Peyer's patch (tissue), 4 donors: ENCODE measurements at places on chromosomes 1 and 21.

DNA sequence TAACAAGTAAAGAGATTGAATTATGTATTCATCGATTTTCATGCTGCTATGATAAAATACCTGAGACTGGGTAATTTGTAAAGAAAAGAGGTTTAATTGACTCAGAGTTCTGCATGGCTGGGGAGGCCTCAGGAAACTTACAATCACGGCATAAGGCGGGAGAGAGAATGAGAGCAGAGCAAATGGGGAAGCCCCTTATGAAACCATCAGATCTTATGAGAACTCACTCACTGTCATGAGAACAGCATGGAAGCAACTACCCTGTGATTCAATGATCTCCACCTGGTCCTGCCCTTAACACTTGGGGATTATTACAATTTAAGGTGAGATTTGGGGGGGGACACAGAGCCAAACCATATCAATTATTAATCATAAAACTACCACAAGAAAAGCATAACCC, 3.3 kb upstream of the GBP3 start:
- DNase-seq, result no peak

DNA sequence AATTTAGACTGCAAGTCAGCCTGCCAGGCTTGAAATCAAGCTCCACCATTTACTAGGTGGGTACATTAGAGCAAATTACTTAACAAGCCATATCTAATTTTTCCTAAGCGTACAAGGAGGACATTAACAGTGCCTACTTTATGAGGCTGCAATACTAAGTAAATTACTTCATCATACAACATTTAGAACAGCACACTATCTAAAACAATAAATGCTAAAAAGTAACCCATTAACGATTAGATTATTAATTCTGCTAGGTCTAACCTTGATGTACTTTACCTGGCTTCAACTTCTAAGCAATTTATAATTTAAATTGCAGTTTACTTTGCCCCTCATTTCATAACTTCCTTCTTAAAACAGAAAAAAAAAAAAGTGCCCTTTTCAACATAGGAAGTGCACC, 1155.6 kb upstream of the NCAM2 start:
- no peak for DNase-seq

- DNase-seq, result no peak
Observed at GRCh38 chr1:39571178-39571483, 5.5 kb downstream of the PABPC4 start.

DNA sequence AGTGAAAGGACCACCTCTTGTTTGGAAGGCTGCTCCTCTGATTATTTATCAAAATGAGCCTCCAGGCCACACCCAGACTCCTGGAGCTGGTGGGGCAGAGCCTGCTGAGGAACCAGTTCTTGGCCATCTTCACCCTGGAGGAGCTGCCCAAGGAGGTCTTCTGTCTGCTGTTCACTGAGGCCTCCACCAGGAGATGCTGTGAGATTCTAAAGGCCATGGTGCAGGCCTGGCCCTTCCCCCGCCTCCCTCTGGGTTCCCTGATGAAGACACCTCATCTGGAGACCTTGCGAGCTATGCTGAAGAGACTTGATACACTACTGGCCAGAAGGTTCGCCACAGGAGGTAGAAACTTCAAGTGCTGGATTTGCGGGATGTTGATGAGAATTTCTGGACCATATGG, 61.7 kb upstream of the GJA8 start:
- no peak for DNase-seq

GRCh38 chr1:228717081-228717480, 18.2 kb upstream of the RHOU start:
- DNase-seq, result no peak

DNA sequence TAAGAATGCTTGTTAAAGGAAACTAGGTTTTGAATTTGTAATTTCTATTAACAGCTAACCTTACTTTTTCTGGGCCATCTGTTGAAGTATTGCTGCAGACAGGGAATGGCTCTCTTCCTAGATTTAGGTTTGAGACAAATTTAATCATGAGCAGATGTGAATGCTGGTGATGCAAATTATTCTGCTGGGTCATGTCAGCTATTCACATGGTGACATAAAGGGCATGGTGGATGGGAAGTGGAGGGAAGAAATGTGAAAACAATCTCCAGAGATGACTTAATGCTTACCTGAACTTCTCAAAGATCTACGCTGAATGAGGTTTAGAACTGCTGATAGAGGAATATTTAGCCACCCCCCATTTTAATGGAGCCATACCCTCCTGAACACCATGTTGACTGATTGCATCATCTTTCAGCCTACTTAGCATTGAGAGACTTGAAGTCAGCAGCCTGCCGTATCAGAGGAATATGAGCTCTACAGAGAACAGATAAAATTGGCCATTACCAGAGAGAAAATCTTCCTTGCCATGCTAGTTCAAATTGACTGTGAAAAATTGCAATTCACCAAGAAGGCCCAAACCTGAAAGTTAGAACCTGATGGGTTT, 138.8 kb downstream of the HHAT start:
- DNase-seq, result no peak

DNA sequence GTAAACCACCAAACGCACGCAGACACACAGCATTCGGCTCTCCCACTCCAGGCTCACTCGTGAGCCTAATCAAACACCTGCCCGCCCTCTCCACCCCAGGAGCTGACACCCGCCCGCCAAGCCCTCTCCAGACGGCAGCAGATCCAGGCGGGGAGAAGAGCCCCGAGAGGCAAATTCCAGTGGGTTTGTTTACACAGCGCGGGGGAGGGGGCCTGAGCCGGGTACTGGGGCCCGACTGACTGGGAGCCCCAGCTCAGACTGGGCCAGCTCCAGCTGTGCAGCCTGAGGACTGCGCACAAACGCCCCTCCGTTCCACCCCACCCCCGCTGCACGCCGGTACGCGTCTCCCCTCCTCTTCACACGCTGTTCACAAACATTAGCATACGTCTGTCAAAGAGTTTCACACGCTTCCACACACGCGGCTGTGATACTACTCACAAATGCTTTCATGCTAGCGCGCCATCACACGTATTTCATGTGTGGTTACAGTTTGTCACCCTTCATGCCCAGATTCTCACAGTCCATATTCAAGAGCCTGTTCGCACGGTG, 1.0 kb upstream of the EFNA1 start:
- DNase-seq, result peak; percentile 80

DNA sequence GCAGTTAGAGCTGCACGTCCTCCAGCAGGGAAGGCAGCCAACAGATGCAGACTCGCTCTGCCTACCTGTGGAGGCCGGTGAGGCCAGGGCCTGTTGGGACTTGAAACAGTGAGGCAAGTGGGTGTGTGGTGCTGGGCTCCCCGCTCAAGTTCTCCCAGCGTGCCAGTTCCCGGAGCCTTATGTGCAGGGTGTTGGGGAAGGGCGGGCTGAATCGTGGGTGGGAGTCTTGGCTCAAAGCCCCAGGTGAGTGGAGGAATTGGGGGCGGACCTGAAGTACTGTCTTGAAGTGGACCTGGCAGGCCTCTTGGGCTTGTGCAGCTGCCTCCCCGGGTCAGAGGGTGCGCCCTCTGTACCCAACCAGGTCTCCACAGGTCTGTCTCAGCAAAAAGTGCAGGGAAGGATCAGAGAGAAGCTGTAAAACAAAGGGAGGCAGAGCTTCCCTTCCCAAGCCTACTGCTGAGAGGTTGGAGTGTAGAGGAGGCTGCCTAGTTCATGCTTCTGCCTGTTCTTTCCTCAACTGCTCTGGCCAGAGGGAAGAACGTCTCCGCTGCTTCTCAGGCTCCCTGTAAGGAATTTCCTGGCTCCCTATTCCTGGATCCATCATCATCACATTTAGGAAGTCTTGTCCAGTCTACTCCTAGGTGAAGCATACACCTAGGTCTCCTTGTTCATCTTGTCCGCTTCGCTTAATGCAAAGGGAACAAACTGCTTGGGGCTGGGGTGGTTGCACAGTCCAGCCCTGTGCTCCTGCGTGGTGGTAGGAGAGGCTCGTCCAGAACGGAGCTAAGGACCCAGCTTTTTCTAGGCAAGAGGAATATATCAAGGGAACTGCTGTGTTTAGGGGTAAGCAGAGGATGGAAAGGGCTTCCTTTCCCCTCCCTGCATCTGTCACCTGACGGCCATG, 14.9 kb downstream of the UTP11 start:
- no peak for DNase-seq

GRCh38 chr1:201329286-201329685, 46.0 kb downstream of the PKP1 start:
- peak; percentile 32 for DNase-seq

- DNase-seq, result no peak
Observed at GRCh38 chr1:25566730-25567341, 23.4 kb downstream of the LDLRAP1 start.

DNA sequence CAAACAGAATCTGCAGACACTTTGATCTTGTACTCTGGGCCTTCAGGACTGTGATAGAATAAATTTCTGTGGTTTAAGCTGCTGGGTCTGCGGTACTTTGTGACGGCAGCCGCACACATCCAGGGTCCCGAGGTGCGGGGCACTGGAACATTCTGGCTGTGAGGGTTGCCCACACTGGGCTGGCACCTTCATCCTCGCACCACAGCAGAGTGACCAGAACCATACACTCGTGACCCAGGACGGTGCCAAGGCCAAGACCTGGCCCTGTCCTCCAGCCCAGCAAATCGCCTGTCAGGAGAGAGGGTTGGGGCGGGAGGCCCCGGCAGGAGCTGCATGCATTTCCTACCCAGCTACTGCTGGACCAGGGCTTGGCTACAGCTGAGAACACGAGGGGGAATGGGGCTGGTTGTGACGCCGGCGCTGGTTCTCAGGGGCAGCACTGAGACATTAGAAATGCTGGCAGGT, 2.6 kb upstream of the FTCD start:
- peak; percentile 31 for DNase-seq

GRCh38 chr1:240562779-240563178, 49.2 kb downstream of the GREM2 start:
- DNase-seq, result no peak

- no peak for DNase-seq
Observed at GRCh38 chr1:245046769-245047168, 108.0 kb upstream of the KIF26B start.

DNA sequence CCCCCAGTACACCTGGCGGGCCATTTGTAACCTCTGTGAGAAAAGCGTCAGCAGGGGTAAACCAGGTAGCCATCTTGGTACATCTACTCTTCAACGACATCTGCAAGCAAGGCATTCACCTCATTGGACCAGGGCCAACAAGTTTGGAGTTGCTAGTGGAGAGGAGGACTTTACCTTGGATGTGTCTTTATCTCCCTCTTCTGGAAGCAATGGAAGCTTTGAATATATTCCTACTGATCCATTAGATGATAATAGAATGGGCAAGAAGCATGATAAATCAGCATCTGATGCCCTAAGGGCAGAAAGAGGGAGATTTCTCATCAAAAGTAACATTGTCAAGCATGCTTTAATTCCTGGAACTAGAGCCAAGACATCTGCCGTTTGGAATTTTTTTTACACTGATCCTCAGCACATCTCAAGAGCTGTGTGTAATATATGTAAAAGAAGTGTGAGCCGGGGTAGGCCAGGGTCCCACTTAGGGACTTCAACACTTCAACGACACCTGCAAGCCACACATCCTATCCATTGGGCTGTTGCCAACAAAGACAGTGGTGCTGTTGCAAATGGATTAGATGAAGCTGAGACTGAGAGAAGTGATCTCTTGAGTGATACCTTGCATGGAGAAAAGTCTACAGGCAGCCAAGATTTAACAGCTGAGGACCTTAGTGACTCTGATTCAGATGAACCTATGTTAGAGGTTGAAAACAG, 2.7 kb downstream of the ZBED6 start:
- no peak for DNase-seq

GRCh38 chr1:10538646-10539355, 64.1 kb downstream of the PEX14 start:
- DNase-seq, result no peak

DNA sequence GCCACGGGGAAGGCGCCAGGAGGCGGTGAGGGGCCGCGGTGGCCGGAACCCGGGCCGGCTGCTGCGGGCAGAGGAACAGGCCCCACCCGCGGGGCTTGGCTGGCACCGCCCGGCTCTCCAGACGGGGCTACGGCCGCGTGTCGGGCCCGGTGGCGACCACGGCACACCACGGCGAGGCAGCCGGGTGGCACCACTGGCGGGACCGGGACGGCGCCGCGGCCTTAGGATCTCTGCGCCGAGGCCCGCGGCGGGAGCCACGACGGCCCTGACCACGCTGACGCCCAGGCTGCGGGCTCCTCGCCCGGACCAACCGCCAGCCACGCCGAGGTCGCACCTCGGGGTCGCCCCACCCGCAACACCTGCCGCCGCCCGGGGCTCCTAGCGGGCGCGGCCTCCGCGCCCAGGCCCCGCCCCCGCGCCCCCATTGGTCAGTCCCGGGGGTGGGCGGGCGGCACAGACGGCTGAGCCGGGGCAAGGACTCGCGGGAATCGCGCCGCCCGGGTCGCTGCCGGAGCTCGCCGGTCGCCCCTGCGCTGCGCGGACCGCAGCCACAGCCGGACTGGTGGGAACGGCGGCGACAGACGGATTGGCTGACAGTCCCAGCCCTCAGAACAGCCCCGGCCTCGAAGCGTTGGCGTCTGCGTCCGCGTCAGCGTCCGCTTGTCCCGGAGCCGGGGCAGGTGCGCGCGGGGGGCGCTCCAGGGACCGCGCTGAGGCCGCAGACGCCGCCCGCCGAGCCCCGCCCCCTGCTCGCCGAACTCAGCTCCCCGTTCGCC, at the start of gene BMP8A:
Gene BMP8A, plus strand, starts transcription at position 491 of the 776 bp plus-strand sequence. CDS start 356 bp downstream, outside the sequence.
- DNase-seq, result peak; percentile 75

GRCh38 chr1:151972542-151973248, 21.0 kb downstream of the S100A10 start:
- no peak for DNase-seq

DNA sequence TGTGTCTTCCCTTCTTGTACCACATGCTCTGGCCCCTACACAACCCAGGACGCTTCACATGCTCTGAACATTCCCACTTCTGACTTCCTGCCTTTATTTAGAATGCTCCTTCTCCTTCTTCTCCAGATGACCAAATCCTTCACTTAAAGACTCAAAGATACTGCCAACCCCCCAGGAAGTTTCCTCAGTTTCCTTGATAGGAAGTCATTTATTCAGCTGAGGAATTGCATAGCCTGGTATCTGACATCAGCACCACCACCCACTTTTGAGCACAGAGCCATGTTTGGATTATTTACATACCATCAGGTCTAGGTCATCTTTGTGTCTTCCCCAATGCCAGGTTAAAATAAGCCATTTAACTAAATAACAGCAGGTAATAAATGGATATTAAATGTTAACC, 42.4 kb downstream of the GFI1 start:
- DNase-seq, result no peak

- DNase-seq, result no peak
Observed at GRCh38 chr1:45117766-45118165, 88.6 kb downstream of the ZSWIM5 start.

GRCh38 chr1:83834621-83835264, 164.2 kb downstream of the TTLL7 start:
- DNase-seq, result no peak

GRCh38 chr1:7534061-7534825, 236.9 kb upstream of the VAMP3 start:
- no peak for DNase-seq

- DNase-seq, result peak; percentile 87
Observed at GRCh38 chr1:2231532-2232254, 3.6 kb downstream of the SKI start.

GRCh38 chr1:112711670-112712069, 3.5 kb downstream of the PPM1J start:
- DNase-seq, result no peak

- DNase-seq, result no peak
Observed at GRCh38 chr1:119294722-119295121, 73.9 kb upstream of the HAO2 start.
